Hepatic stellate cell (primary cell): ENCODE measurements at places on chromosomes 4 and X.
A peak's percentile ranks its signal among the peaks of the same experiment; 100 is the strongest.

- DNase-seq: no peak
These were observed 51.3 kb upstream of the TMPRSS11F start for GRCh38 chr4:68180849-68181526.

DNA sequence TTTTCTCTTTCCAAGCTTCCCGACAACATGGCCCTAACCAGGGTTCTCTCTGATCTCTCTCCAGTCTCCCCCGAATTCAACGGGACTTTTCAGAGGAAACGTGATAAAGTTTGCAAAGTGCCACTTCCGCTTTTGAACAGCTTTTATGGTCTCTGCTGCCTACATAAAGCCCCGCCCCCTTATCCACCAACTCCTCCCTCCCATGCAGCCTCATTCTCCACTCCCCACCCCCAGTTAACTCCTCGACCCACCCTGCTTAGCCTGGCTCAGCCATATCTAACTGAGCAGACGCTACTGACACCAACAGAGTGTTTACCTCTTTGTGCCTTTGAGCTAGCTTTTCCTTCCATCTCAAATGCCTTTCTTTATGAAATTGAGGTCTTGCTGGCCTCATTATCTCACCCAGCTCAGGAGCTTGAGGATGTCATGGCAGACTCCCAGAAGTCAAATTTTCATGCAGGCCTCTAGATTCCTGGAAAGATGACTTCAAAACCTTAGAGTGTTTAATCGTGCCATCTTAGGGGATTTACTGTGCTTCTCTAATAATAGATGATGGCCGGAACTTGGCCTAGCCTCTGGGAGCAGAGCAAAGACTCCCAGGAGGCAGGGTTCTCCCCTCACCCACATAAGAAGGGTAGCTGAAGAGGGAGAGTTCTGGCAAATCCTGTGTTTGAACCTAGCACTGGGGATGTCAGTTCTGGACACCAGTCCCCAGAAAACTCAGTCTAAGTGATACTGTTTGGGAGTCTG, 606.0 kb downstream of the BCOR start:
- DNase-seq: no peak

DNA sequence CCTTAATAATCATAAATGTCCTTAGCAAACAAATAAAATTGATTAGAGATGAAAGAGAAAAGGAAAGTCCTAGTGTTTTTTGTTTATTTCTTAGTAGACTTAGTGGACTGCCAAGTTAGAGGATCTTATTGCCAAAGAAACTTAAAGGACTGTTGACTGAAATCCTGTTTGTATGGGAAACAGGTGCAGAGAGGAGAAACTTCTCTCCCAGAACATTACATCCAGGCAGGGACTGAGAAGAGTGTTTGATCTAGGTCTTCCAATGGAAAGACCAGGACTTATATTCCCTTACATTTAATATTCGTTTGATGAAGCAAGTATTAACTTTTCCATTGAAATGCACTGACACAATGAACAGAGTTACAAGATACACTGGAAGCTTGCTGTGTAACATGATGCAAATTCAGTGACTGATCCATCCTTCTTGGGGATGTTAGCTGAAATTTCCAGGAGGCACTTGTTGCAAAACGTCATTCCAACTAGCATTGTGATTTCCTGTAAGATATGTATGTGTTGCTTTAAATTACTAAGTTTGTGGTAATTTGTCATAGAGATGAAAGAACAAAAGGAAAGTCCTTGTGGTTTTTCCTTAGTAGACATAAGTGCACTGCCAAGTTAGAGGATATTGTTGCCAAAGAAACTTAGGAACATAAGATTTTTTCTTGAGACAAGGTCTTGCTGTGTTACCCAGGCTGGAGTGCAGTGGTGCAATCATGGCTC, 505.6 kb downstream of the STIM2 start:
- DNase-seq: no peak

DNA sequence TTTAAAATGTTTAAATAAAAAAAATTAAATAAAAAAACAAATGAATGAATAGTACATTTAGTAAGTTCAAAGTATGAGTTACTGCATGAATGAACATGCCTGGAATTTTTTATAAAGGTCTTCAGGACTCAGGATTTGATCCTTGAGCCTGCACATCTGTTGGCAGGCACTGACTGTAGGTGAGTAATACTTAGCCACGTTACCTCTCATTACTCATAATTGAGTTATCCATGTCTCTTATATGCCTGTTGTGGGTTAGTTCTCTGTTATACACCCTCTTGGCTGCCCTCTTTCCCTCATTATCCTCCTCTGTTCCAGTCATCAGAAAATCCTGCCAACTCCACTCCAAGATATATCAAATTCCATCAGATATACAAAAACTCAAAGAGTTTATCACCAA, 276.0 kb downstream of the FBXW7 start:
- no peak for DNase-seq

DNA sequence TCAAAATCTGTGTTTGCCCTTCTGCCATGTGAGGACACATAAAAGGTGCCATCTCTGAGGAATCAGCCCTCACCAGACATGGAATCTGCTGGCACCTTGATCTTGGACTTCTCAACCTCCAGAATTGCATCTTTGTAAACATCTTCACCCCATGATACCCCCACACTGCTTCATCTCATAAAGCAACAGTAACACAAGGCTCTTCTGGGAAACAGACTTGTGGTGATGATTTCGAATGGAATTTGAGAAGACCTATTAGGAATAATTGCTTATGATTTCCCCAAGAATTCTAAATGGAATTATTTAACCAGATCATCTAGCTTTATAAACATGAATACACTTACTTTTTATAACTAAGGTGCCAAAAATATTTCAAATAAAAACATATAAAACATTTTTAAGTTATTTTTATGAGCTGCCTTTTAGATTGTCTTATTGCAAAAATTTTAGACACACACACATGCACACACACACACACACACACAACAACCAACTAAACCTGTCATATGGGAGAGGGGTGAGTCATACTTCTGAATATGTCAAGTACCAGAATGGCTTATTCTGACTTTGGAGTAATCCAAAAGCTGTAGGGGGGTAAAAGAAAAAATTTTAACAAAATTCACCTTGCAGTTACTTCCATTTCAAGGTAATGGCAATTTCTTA, 82.0 kb downstream of the USP46 start:
- no peak for DNase-seq

DNA sequence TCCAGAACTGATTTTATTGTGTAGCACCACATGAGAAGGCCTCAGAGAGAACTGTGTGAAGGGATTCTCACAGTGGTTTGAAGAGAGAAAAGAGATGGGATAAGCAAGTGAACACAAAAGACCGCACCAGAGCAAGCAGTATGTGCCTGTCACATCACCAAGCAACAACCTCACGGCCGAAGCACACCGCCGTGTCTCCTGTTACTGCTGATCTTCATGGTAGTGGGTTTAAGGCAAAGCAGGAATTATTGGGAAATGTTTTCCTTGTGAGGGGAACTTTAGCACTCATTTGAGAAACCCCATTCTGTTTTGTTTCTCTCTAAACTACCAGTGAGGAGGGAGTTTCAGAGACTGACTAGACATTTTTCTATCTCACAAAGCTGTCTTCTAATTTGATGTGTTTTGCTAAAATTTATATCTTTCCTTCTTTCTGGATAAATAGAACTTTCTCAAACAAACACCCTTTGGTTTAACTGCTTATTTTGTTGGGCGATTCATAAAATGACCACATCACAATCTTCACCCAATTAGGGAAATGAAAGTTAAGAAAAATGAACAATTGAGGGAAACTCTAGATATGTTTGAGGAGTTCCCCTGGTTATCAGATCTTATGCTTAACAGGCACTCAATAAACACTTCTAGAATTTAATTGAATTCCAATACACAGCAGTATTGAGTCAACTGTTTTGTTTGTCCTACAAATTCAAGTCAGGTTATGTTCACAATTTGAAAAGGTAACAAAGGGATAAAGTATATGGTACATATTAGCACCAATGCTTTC, 16.5 kb downstream of the SH3KBP1 start:
- no peak for DNase-seq

- no peak for DNase-seq
These were observed 21.3 kb downstream of the SPCS3 start for GRCh38 chr4:176340871-176341685.

GRCh38 chr4:133559987-133560386, 410.9 kb downstream of the PCDH10 start:
- DNase-seq: no peak

- DNase-seq: no peak
These were observed 109.6 kb downstream of the TNIP2 start for GRCh38 chr4:2646396-2647149.

DNA sequence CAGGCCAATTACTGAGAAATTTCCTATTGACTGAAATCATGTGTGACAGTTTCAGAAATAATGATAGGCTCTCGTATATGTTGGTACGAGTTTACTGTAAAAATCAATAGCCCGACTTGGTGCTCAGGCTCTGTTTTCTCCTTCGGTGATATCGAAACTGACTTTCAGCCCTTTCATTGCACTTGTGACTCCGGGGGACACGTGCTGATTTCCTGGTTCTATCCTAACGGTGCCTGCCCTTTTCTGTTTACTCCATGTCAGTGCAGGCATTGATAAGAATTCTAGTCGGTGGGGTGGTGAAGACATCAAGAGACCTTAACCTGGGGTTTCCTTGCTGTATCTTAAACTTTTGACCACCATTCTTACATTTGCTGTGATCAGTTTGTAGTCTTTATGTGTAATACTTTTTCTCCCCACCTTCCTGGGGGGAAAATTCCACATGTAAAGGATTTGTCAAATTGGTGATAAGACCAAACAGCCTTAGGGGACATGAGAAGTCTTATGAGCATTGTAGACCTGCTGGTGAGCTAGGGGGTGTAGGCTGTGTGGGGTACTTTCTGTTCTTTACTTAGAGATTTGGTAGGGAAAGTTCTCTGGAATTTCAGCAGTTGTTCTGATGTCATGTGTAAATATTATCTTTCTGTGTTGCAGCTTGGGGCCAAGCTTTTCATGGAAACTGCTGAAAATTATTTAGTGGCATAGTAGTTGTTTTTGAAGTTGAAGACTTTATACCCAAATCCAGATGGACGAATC, 52.7 kb downstream of the TMEM131L start:
- no peak for DNase-seq

GRCh38 chr4:164012396-164013027, 518.0 kb downstream of the TMA16 start:
- no peak for DNase-seq

- no peak for DNase-seq
These were observed 1703.7 kb upstream of the AGA start for GRCh38 chr4:179145746-179146525.

GRCh38 chrX:12240491-12240890, 102.2 kb downstream of the FRMPD4 start:
- no peak for DNase-seq

DNA sequence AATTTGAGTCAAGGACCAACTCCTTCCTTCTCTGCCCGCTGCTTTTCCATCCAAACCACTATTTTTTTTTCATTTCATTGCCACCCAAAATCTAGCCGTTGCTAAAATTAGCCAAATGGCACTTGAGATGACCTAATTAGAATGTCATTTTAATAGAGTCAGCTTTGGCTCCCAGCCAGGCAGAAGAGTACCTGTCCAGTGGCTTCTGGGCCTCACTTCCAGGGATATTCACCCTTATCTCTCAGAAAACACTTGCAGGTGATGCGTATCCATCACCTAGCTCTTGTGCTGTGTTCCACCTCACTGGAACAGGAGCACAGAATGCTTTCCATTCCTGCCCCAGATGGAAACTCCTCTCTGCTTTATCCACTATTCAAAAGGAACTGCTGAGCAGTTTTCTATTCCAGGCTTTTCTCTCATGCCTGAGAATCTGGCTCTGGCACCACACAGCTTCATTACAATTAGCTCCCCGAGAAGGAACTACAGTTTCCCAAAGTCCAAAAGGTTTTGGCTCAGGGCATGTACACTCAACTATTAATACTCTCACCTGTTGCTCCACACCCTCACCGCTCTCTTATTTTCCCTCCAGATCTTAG, 18.5 kb downstream of the MAGEA9B start:
- no peak for DNase-seq

DNA sequence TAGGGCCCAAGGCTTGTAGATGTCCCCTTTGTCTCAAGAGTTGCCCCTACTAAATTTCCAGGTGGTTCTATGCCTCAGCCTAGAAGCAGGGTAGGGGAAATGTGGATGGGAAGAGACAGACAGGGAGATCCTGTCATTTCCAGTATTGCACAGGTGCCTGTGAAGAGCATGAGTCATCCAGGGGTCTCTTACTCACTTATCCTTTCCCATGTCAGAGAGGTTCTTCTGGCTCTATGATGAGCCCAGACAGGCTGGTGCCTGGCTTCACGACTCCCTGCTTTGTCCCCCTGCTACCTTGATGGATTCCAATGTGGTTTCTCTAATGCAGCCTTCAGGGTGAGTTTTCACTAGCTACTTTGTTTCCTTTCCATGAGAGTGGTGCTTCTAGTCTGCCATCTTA, 35.2 kb upstream of the DDX60 start:
- DNase-seq: no peak

- no peak for DNase-seq
These were observed 73.6 kb downstream of the MED28 start for GRCh38 chr4:17688011-17688441.

DNA sequence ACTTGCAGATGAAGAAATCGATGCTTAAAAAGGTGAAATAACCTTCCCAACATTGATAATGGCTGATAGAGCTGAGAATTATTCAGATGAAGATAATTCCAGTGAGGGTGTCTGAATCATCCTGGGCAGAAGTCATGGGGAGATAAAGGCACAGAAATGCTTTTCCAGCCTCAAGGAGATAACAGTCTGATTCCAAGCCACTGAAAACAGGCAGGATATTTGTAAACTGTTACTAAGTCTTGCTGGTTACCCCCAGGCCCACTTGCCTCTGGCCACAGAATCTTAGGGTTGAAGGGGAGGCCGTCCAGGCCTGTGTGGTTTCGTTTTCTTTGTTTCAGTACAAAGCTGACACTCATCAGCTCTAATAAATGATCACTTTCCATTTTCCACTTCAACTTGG, 158.5 kb downstream of the SH3KBP1 start:
- DNase-seq: no peak

- peak; percentile 8 for DNase-seq
These were observed 105.6 kb downstream of the CNKSR2 start for GRCh38 chrX:21479695-21480270.

GRCh38 chrX:68299898-68300297, 133.4 kb downstream of the OPHN1 start:
- DNase-seq: no peak

DNA sequence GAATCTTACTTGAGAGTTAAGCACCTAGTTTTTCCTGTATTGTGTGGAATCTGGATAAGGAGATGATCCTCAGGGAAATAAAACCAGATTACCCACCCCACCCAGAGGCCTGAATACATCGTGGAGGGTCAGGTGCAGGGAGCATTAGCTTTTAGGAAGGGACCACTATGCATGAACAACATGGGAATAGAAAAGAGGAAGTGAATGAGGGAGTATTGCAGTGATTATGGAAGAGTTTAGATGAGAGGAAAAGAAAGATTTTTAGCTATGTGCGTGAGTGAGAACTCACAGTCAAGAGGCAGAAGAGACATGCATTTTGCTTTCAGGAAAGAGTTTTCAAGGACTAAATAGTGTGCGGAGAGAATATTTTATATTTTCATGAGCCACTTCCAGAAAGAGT, 222.3 kb upstream of the S100G start:
- DNase-seq: no peak
